Hepatocyte (in vitro differentiated cells): ENCODE measurements at places on chromosomes 4 and X. TPM values are rescaled to one million over a fixed set of nuclear protein-coding genes. Genes with fewer than 3 reads are reported as not detected.

DNA sequence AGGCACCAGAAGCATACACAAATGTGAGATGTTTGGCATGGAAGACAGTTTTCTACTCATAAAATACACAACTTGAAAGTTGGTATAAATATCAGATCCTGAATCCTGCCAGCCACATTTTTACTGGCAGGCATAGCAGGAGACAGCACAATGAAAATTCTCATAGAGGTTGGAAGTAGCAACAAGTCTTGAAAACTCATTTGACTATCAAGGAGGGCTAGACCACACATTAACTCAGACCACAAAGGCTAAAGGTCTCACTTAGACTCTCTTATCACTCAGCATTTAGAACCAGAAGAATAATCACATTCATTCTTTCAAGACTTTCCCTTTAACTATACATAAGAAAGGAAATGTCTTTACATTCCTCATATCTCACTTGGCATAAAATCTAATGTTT is 56.5 kb downstream of the SORBS2 start:
- peaks cover 9% of the 10 kb centered on the region for H3K4me1 ChIP-seq
- H3K27ac ChIP-seq, result no peak overlapping the region
- H3K27me3 ChIP-seq, result no peaks in the 10 kb centered on the region
- H3K4me3 ChIP-seq, result no peak overlapping the region
- no peaks in the 10 kb centered on the region for H3K36me3 ChIP-seq

DNA sequence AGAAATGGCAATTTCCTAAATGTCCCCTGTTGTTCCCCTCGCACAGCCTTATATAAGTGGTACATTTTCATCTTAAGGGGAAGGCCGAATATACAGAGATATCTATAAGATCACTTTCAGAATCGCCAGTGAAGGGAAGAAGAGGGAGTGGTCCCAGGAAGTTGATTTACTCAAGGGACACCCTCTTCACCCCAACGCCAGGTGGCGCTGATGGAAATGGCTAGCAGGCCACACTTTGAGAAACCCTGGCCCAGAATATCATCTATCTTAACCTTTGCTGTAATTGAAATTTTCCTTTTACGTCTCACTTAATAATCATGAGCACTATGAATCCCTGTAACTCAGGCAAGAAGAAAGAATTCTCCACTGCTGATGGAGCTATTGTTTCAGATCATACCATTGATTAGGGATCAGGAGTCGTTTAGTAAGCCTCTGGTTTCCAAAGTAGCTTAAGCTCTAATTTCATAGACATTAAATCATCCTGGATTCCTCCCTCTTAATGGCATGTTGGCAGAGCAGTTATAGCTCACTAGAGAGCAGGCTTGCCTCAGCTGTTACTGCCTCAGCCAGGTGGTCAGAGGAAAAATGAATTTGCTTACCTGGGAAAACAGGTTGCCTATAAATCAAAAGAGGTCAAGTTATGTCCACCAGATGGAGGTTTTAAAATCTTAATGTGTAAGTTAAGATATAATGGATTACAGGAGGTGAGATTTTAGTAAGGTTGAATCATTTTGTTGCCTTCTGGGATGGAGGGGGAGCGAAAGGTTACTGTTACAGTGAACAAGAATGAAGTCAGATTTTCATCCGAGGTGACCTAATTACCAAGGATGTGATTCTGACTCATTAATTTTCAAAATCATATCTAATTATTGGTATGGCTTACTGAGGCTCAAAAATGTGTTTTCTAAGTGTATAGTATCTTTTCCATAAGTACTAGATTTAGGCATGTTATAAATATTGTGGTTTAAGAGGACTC is 941.2 kb upstream of the TENM3 start:
- H3K36me3 ChIP-seq, result no peaks in the 10 kb centered on the region
- H3K4me3 ChIP-seq, result no peak overlapping the region
- DNase-seq, result peak; percentile 68

- H3K27ac ChIP-seq, result no peak overlapping the region
- H3K27me3 ChIP-seq, result no peaks in the 10 kb centered on the region
- H3K4me1 ChIP-seq, result no peaks in the 10 kb centered on the region
- H3K36me3 ChIP-seq, result no peaks in the 10 kb centered on the region
- no peak for DNase-seq
- H3K4me3 ChIP-seq, result no peak overlapping the region
Observed at GRCh38 chr4:174739576-174739975, 89.5 kb downstream of the GLRA3 start.

- H3K27ac ChIP-seq, result no peak overlapping the region
- no peak overlapping the region for H3K4me3 ChIP-seq
- H3K36me3 ChIP-seq, result no peaks in the 10 kb centered on the region
- no peak for DNase-seq
- H3K4me1 ChIP-seq, result no peaks in the 10 kb centered on the region
Observed at GRCh38 chr4:88653371-88653946, 44.2 kb downstream of the NAP1L5 start.

GRK4 gene
- total RNA-seq, result 4.9 and 5.4 TPM in 2 replicates

- no peak overlapping the region for H3K27ac ChIP-seq
- DNase-seq, result no peak
- H3K4me3 ChIP-seq, result no peak overlapping the region
- H3K36me3 ChIP-seq, result no peaks in the 10 kb centered on the region
Observed at GRCh38 chr4:48967631-48968030, 18.4 kb upstream of the CWH43 start.

GRCh38 chrX:37786624-37787422 is 7.0 kb downstream of the CYBB start:
- no peaks in the 10 kb centered on the region for H3K27me3 ChIP-seq
- no peak overlapping the region for H3K27ac ChIP-seq
- no peaks in the 10 kb centered on the region for H3K36me3 ChIP-seq
- DNase-seq, result no peak
